ENCODE measurements at places on chromosomes 1 and 21. TPM values are rescaled to one million over a fixed set of nuclear protein-coding genes. Genes with fewer than 3 reads are reported as not detected.

DNA sequence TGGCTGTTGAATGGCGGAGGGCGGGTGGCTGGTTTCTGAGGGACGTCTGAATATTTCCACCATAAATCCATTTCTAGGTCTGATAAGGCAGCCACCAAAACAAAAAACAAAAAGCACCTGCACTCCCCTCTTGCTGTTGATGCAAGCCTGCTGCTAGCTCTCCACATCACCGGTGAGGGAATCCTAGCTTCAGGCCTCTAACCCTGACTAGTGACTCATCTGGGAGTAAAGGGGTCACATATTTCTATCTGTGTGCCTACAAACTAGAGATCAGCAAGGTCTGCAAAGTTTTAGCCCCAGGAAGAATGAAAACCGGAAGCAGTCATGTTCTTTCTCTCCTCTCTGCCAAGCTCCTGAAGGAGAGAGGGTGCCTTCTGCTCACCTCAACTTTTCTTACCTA is 10.3 kb upstream of the ERMAP start:
- DNase-seq, result no peak

- peak; percentile 24 for DNase-seq
These were observed 690 bp downstream of the C1orf216 start for GRCh38 chr1:35717911-35718476.

- DNase-seq, result no peak
These were observed 45.3 kb upstream of the MCOLN3 start for GRCh38 chr1:85093644-85094043.

GRCh38 chr1:235758931-235759330 is 107.8 kb downstream of the LYST start:
- DNase-seq, result no peak

DNA sequence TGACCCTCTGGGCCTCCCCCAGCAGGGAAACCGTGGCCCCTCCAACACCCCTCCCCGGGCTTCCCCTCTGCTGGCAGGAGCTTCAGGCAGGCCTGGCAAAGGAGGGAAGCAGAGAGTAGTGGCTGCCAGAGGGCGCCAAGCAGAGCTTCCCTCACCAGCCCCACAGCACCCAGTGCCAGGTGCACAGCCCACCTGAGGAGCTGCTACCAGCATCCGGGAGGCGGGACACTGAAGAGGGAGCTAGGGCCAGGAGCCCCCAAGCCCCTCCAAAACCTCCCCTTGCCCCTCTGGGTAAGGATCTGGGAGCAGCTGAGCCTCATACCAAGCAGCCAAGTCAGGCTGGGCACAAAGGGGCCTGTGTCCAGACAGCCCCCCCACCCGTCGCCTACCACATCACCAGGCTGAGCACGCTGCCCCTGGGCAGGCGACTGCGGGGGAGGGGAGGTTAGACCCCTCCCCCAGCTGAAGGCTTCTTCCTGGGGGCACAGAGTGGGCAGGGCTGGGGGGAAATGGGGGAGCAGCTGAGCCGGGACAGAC is 19.6 kb downstream of the CCDC24 start:
- no peak for DNase-seq

DNA sequence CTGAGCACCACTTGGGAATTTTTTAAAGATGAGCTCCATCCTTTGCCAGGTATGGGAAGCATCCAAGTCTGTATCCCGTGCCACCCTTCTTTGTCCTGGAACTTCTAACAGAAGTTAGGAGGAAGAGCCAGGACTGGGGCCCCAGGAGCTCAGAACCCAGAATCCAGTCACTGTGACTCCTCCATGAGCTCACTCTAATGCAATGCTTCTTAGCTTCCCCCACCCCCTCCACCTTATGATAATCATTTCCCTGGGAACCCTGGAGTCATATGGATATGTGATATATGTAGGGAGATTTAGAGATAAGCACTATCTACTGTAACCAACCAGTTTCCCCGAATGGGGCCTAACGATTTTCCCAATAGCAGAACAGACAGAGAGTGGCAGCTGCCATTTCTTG is 758 bp upstream of the SPRR5 start:
- no peak for DNase-seq

DNA sequence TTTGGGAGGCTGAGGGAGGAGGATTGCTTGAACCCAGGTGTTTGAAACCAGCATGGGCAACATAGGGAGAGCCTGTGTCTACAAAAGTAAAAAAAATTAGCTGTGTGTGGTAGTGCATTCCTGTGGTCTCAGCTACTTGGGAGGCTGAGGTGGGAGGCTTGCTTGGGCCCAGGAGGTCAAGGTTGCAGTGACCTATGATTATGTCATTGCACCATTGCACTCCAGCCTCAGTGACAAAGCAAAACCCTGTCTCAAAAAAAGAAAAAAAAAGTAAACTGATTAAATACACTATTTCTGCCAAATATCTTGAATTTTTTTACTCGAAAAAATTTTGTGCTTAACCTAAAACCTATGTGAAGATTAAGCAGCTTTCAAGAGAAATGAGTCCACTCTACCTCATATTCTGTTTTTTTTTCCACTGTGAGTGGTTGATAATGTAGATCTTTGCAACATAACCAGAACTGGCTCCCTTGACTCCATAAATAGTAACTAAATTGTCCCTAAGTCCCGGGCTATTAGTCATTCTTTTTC is 19.4 kb upstream of the ZNF281 start:
- DNase-seq, result peak; percentile 64

- peak; percentile 57 for DNase-seq
These were observed 514.7 kb downstream of the PLPP3 start for GRCh38 chr1:56064705-56065104.

DNA sequence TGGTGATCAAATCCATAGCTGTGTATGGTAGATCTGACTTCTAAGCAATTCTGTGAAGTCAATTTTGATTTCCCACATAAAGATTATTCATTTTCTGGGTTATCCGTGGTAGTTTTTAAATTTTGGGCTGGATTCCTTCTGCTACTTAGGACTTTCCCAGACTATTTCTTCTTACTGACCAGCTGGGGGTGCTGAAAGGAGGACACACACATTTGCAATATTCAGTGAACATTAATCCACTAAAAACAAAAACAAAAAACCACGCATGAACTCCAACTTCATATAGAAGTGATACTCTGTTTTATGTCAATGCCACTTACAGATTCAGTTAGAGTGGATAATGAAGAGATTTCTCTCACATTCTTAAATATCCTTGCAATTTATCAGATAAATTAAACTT is 105.4 kb downstream of the KCTD3 start:
- no peak for DNase-seq

DNA sequence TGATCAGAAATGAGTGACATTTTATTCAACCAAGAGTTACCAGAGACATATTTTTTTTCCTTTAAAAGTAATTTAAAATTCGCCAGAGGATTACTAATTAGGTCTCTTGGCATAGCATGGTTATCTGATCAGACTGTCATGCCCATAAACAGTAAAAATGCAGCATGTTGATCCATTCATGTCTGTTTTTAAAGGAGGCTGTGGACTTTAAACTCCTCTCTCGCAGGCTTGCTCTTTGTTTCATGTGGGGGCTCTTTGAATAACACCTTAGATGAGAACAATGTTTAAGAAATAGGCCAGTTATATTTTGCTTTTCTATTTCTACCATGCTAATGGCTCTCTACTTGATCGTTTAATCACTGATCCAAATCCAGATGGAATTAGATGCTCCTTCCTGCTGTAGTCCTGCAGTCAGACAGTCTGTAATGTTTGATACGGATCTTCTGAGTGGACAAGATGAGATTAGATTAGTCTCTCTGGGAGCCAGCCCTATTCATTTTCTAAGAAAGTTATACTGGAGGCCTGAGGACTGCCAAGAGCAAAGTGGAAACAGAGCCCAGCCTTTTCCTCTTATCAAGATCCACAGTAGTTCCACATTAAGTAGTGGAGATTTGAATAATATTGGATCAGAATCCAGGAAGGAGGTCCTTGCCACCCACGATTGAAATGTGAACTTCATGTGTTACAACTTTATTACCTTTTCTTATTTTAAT is 197.4 kb downstream of the HS2ST1 start:
- DNase-seq, result no peak

- no peak for DNase-seq
These were observed 65.6 kb downstream of the SAMSN1 start for GRCh38 chr21:14480411-14481031.

GRCh38 chr1:33009561-33009960 is 27.1 kb downstream of the AK2 start:
- DNase-seq, result no peak

DNA sequence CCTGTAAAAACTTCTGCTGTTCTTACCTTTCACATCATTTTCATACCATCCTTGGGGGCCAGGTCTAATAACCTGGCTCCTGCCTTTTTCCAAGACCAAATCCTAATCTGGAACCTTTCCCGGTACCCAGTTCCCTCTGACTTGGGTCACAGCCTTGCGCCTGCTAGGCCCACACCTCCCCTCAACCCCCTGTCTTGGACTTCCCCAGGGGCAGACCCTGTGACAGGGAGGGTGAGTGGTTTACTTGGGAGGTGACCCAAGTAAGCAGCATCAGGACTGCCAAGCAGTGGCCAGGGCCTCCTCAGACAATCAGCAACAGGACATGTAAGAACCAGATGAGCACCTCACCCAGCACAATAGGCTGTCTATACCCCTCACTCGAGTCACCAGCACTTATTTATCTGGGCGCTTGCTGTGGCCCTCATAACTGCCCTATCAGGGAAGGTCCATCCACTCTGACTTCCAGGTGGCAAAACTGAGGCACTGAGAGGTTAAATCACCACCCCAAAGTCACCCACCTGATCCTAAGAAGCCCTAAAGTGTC is 124.7 kb downstream of the MATN1 start:
- DNase-seq, result no peak

- DNase-seq, result peak; percentile 88
These were observed 42.5 kb downstream of the CNST start for GRCh38 chr1:246608616-246609376.

DNA sequence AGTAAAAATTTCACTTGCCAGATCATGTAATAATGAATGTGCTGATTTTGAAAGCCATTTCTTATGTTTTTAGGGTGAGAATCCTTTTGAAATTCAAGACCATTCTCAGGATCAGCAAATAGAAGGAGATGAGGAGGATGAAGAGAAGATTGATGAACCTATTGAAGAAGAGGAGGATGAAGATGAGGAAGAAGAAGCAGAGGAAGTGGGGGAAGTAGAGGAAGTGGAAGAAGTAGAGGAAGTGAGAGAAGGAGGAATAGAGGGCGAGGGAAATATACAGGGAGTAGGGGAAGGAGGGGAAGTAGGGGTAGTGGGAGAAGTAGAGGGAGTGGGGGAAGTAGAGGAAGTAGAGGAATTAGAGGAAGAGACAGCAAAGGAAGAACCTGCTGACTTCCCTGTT is 32.4 kb downstream of the ZNF326 start:
- DNase-seq, result no peak

- DNase-seq, result no peak
These were observed 815 bp downstream of the STYXL2 start for GRCh38 chr1:167094690-167095089.

- DNase-seq, result no peak
These were observed 540 bp downstream of the BCAN start for GRCh38 chr1:156642265-156643048.

DNA sequence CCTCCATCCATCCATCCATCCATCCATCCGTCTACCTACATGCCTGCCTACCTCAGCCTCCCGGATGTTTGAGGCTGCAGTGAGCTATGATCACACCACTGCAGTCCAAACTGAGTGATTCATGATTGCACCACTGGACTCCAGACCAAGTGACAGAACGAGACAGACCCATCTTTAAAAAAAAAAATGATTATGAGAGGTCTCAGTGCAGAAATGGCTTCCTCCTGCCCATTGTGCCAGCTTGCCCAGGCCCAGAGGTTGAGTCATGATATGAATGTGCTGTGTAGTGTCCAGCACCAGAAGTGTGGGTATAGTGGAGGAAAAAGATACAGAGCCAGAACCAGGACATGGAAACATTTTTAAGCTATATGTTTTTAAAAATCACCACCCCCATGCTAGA is 149.9 kb downstream of the KIF26B start:
- no peak for DNase-seq

- DNase-seq, result no peak
These were observed 39.0 kb upstream of the IL20 start for GRCh38 chr1:206826394-206826793.

DNA sequence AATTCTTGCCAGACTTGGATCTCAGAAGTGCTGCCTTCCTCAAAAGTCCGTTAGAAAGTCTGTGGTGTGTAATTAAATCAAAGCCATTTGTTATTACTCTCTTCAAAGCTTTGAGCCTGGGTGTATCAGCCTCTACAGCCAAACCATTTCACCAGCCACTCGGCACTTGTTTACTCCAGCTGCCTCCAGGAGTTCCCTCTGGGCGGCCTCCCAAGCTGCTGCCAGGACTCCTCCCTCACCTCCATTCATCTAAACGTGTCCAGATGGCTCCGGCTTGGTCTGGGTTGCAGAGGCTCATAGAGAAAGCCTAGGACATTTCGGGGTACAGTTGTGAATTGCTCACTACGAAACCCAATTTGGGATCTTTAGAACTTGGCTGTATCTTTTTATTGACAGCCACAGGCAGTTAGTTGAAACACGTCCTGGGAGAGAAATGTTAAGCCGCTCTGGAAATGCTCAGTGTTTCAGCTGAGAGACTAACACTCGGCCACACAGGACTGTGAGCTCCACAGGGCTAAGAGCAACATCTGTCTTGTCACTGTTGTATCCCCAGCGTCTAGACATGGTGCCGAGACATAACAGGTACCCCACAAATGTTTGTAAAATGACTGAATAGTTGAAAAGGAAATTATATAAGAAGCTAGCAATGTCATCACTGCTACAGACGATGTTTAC is 116.9 kb upstream of the NGF start:
- no peak for DNase-seq

DNA sequence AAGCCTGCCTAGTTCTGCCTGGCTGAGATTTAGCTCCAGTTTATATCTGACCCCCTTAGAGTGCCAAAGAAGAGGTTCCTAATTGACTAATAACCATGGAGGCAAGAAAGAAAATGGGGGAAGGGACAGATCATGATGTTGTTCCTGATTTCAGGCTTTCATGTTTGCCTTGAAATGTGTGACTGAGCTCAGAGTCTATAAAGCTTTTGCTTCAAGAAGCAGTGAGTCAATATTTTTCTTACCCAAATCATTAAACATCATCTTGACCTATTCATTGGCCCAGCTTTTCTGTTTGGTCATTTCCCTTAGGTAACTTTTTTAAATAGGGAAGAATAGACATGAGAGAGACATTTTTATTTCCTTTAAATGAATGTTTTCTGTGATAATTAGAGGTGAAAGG is 55.9 kb downstream of the HHAT start:
- DNase-seq, result no peak

- DNase-seq, result no peak
These were observed 1.4 kb downstream of the ADORA1 start for GRCh38 chr1:203128716-203129500.

DNA sequence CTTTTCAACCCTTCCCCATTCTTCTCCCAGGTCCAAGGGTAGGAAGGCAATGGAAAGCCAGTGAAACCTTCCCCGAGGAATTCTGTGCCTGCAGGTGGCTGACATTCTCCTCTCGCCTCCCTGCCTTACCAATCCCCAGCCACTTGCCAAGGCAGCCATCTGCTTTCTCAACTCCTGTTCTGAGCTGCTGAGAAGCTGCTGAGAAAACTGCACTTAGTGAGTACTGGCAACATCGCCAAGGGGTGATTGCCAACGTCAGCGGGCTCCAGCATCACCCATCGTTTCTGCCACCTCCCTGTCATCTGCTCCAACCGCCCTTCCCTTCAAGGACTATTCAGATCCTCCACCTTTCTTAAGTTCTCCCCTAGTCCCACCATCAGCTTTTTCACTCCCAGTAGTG is 106.0 kb downstream of the PTPRU start:
- no peak for DNase-seq

LMOD1 gene
- not detected for polyA plus RNA-seq

NBPF10 gene
- polyA plus RNA-seq, result 0.36 TPM

EPHA2 gene
- 87.1 TPM for polyA plus RNA-seq

ANXA9 gene
- 2.1 TPM for polyA plus RNA-seq

FGR gene
- not detected for polyA plus RNA-seq

HOOK1 gene
- polyA plus RNA-seq, result 0.45 TPM

COL6A2 gene
- 16.5 TPM for polyA plus RNA-seq

LCE2B gene
- polyA plus RNA-seq, result not detected

C1QB gene
- polyA plus RNA-seq, result not detected

IFI6 gene
- 8.8 TPM for polyA plus RNA-seq

All from A549 (cell line).